ENCODE measurements at places on chromosomes 1 and 21.

DNA sequence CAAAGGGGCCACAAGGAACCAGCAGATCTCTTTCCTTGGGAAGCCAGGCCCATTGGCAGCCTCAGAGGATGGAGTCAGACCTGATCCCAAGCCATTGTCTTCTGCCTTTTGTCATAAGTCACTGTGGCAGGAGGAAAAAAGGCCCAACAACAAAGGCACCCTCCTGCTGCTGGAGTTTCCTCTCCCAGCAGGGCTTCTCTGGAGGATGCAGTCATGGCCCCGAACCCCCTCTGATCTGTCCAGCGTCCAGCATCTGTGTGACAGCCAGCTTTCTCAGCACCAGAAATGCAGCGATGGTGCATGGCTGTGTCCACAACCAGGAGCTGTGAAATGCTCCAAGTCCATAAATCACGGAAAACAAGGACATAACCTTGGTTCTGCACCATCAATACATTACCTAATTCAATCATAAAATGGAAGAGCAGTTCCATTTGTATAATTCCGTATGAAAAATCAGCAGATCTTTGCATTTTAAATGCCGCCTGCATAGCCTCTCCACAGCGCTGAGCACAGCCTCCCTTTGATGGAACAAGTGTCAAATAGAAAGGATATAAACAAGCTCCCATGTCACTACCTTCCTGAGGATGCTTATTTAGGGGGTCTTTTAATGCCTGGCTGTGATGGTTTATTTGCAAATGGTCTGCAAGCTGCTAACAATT, 30.6 kb downstream of the AJAP1 start:
- no peak for DNase-seq

- no peak for DNase-seq
Measured at GRCh38 chr1:159444511-159444910, 5.0 kb downstream of the OR10J1 start.

- no peak for DNase-seq
Measured at GRCh38 chr1:27770293-27770830, 2.7 kb upstream of the STX12 start.

DNA sequence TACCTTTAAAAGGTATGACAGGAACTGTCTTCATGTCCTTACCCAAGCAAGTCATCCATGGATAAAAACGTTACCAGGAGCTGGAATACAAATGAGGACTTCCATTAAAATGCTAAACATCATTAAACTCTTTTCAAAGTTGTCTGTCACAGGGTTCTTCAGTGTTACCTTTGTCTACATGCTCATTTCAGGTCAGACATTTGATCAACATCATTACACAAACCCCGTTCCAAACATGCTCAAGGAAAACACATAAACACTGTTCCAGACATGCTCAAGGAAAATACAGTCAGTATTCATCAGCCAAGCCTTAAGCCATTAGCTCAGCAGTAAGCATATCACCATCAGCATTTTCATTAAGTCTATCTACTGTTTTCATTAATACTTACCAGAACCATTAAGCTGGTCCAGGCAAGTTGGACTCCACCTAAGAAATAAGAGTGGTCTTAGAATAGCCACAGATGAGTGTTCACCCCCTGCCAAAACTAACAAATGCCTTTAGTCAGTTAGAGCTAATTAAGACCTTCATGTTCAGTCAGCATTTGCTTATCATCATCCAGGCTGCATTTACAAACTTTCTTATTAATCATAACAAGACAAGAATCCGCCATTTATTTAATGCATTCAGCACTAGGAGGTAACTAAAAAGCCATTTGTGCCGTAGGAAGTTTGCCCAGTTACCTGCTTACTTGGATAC, 2.2 kb downstream of the GAS5 start:
- DNase-seq: no peak

- DNase-seq: no peak
Measured at GRCh38 chr21:45374826-45375455, 30.0 kb upstream of the COL18A1 start.

GRCh38 chr1:93623875-93624274, 57.8 kb downstream of the BCAR3 start:
- no peak for DNase-seq

- no peak for DNase-seq
Measured at GRCh38 chr1:157238585-157238984, 100.4 kb upstream of the ETV3 start.

DNA sequence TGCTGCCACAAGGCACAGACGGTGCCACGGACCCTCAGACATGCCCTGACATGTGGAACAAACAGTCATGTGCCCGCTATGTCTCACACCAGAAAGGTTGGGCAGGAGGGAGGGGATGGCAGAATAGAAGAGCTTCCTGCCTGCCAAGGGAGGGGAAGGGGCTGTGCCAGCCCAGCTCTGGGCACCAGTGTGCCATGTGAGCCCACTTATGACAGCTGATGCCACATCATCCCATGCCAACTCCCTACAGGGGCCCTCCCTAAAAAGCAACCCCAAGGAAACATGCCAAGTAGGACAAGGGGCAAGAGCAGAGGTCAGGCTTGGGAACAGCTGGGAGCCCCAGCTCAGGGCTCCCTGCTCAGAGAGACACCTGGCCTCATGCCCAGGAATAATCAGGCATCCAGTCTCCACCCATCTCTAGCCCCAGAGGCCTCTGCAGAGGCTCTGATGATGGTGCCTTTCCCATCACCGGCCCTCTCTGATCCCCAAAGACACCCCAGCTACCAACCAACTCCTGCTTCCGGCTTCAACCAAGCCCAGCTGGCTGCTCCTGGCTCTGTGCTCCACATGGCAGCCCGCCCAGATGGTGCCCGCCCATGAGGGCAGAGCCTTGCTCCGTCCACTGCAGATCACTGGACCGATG, 10.3 kb downstream of the ADGRB2 start:
- DNase-seq: no peak

DNA sequence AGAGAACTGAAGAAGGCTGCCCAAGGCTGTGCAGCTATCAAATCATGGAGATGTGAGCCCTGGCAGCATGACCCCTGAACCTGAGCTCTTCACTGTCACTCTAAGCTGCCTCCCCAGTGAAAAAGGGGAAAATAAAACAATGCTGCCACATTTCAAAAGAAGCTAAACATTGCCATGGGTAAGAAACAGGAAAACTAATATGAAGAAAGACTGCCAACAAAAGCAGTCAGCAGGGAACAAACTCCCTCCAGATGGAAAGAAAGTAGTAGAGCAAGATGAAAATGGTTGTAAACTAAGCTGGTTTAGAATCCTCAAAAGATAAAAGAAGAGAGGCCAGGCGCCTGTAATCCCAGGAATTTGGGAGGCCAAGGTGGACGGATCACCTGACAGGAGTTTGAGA, 36.2 kb upstream of the CSF1 start:
- DNase-seq: no peak

DNA sequence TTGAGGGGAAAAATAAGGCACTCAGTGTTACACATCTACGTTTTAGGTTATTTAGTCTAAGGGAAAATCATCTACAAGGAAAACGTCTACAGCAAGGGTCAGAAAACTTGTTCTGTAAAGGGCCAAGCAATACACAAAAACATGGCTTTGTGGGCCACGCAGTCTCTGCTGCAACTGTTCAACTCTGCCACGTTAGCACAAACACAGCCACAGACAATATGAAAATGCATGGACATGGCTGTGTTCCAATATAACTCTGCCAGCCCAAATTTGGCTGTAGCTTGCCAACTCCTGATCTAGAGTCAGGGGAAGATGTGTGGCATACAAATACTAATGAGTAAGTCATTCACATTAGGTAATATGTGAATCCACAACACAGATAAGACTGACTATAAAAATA, 40.7 kb downstream of the COA6 start:
- no peak for DNase-seq

DNA sequence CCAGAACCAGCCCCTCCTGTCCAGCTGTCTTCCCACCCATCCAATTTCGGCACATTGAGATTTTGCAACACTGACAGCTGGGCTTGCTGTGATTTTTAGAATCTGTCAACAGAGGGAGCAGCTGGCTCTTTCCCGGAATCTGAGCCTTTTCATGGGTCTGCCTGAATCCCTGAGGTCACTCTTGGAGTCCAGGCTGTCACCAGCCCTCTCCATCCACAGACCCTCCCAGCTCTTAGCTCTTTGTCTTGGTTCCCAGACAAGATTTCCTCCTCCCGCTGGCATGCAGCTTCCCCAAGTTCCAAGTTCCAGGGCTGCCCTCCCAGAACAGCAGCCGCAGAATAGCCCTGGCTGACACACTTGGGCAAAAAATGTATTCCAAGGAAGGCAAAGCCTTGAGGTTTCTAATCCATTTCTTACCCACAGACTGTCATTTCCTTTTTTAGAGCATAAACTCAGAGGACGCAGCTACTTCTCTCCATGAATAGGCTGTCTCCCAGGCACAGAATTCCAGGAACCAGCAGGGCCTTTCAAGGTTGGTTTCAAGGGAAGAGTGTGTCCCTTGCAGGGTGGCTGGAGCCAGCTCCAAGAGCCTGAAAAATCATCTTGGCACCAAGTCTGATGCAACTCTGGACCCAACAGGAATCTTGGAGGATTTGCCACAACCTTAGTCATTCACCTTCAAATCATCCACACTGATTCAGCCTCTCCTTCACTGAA, 7.1 kb upstream of the TMEM61 start:
- no peak for DNase-seq
